ENCODE measurements at places on chromosomes 13 and 19. TPM values are rescaled to one million over a fixed set of nuclear protein-coding genes. Genes with fewer than 3 reads are reported as not detected.

ZNF253 gene
- 4.3 TPM for polyA plus RNA-seq

S1PR5 gene
- 0.37 TPM for polyA plus RNA-seq

CRB3 gene
- not detected for polyA plus RNA-seq

DNA sequence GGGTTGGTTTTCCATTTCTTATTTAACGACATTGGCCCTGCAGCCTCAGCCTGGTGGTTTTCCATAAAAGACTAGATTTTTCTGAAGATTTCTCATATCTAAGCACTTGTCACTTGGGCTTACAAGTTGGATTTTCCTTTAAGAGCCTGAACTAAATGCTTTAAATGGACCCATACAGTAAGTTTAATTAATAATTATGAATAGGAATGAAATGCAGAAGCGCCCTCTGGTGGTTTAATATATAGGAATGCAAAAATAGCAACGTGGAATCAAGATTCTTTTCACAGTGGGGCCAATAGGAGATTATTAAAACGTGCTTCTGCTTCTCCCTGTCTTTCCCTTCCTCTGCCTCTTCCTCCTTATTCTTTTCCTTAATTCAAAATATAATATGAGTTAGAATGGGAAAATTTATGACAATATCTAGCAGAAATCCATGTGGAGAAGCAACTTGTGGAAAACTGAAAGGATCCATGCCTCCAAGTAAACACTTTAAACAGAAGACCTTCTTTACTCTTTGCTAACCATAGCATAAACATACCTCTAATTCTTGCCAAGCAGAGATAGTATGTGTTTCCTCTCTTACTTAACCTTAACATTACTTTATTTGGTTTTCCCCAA lies 324.0 kb downstream of the GPC5 start:
- no peak for DNase-seq

DNA sequence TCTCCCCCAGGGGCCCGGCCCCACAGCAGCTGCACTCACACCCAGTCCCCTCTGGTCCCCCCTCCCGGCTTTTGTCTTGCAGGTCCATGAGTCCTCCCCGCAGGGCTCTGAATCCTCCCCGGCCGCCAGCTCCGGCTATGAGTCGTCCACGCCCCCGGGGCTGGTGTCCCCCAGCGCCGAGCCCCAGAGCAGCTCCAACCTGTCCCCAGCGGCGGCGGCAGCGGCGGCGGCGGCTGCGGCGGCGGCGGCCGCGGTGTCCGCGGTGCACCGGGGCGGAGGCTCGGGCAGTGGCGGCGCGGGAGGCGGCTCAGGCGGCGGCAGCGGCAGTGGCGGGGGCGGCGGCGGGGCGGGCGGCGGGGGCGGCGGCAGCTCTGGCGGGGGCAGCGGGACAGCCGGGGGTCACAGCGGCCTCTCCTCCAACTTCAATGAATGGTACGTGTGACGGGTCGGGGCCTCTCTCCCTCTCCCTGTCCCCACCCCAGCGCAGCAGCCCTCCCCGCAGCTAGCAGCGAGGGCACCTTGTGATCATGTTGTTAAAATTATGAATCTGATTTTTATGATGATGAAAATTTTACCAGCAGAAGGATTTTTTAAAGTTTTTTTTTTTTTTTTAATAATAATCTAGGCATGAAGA lies 3.8 kb downstream of the ZIC2 start:
- DNase-seq: no peak

DNA sequence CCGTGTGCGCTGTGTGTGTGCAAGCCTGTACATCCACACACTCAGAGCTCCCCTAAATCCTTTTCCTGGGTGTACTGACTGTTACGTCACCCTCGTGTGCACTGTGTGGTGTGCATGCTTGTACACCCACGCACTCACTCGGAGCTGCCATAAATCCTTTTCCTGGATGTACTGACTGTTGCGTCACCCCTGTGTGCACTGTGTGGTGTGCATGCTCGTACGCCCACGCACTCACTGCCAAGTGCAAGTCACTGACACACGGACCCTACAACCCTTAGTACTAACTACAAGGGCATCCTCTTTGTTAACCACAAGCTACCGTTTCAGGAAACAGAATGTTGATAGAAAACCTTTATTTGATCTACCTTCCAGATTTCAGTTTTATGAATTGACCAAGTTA lies 983.4 kb downstream of the EFNB2 start:
- no peak for DNase-seq

DNA sequence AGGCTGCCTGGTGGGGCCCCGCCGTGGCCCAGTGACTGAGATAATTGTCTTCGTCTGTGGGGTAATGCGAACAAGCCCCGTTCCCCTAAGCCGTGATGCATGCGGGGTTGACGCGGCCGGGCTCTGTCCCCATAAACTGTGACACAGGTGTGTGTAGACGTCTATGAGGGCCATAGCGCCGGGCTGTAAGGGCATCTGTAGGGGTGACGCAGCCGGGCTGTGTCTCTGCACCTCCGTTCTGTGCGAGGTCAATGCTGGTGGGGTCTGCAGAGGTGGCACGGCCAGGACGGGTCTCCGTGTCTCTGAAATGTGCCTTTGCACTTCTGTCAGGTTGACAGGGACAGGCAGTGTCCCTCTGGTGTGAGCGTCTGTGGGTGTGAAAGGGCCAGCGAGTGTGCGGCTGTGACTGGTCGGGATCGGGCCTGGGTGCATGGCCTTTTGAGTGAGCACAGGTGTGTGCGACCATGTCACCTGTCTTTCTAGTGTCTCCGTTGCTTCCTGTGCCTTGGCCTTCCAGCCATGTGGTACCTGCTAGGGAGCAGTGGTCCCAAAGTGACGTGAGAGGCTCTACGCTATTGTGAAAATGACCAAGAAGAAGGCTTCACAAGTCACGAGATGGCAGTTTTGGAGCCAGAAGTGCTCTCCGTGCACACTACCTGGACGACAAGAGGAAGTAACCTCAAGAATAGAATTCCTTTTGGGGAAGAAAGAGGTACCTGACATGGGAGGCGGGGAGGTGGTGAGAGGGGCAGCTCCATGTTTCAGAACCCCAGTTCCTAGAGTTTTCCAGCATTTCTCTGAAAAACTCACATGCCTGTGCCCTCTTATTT lies 16.4 kb upstream of the ZNF331 start:
- no peak for DNase-seq

DNA sequence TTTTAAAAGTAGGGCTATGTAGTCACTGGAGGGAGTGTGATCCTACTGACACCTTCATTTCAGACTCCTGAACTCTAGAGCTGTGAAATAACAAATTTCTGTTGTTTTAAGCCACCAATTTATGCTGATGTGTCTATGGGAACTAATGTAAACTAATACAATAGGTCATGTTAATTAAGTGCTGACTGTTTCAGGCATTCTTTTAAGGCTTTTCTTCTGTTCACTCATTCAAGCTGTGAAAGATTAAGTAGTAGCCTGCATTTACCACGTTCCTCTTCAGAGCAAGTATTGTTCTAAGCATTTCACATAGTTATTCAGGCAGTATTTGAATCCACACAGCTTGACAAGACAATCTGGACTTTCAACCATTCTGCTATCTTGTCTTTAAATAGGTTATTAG lies 1135.0 kb downstream of the SLITRK1 start:
- DNase-seq: no peak

CEACAM7 gene
- polyA plus RNA-seq: 0.07 TPM

MBD3L3 gene
- polyA plus RNA-seq: not detected

GRCh38 chr13:73625562-73626339 lies 508.5 kb downstream of the KLF12 start:
- no peak for DNase-seq

DNA sequence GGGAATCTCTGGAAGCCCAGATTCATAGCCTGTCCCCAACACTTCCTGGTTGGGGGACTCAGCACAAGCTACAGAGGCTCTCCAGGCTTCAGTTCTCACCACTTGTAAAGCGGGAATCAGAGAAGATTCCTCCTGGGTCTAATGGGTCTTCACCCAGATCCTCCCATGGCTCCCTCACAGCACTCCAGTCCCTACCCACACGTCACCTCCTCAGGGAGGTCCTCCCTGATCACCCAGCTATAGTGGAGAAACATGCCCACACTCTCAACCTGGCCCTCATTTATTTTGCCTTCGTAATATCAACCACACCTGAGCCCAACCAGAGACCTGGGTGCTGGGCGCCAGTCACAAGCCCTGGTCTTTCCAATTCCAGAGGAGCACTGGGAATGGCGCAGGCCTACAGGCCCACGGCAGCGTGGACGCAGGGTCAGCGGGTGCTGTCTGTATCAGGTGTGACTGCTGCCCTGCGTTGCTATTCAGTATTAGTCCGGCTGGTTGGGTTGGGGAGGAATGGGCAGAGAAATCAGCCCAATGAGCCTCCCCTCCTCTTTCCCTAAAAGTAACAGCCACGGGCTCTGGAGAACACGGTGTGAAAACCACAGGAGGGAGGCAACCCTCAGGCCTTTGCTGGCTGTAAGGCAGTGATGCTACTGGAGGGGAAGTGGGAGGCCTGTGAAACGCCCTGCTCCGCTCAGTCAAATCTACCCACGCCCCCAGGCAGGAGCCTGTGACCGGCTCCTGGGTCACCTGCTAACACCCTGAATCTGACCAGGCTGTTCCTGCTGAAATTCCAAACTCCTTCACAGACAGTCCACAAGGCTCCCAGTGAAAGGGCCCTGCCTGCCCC lies 5.2 kb downstream of the AKT2 start:
- DNase-seq: no peak

OR4F17 gene
- not detected for polyA plus RNA-seq

IGSF23 gene
- not detected for polyA plus RNA-seq

ZNF723 gene
- not detected for polyA plus RNA-seq

GRCh38 chr19:50327013-50327412 lies 2.2 kb downstream of the KCNC3 start:
- DNase-seq: no peak

DNA sequence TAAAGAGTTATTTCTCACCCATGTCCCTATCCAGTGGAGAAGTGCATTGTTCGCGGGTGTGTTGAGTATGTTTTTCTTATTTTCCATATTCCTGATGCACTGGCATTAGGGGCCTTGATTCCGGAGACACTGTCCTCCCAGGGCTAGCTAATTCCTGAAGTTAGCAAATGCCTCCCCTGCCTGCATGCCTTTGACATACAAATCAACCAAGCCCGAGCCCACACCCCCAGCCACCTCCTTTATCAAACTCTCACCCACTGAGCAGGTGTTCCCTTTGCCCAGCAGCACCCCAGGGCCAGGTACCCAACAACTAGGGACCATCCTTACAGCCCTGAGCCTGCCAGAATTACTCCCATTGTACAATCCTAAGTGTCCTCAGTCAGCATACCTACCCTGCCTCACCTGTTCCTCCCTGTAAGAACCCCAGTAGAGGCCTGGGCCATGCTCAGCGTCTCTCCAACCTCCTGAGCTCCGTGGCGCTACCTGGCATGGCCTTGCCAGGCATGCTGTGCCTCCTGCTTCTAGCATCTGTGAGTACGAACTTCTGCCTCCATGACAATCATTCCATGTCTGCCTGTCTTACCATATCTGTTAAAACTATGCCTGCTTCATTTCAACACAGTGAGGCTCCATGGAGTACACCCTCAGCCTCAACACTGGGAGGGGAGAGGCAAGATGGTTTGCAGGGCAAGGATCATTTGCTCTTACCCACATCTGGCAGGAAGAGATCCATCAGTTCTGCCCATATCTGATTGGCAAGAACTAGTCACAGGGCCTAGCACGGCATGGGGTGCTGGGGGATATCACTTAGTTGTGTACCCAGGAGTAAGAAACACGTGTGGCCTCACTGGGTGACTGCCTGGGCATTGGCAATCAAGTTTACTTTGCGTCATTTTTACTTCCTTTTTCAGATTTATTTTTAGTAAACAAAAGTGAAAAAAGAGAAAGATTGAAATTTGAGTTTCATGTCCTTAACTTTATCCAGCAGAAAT lies 203.9 kb downstream of the SHISA2 start:
- DNase-seq: no peak

FBXO27 gene
- 1.1 TPM for polyA plus RNA-seq

DNA sequence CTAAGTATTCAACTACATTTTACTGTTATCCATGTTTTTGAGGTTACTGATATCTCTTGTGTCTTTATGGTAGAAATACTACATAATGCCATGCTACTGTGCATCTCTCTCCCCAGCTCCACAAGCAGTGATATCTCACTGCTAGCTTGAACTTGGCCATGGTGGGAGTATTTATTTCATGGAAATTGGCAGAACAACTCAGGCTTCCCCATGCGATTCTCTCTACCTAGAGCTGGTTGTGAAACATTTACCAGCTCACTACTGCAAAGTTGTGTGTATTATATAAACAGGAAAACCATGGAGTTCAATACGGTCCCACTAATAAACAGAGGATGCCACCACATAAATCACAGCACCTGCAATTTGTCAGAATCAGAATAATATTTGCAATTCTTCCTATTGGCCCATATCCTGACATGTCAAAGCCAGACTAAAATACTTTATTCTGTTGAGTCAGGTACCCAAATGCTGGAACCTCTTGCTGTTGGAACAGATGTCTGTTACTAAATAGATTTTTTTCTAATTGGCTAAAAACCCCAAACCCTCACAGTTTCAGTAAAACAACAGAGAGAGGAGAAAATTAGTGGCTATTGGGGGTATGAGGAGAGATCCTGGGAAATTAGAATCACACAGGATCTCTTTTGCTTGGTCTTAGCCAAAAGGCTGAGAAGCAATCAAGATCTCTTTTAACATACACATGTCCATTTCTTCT lies 91.4 kb upstream of the SLC10A2 start:
- DNase-seq: no peak

GRCh38 chr13:109719962-109720646 lies 66.3 kb downstream of the IRS2 start:
- DNase-seq: peak; percentile 51

- DNase-seq: no peak
Measured at GRCh38 chr19:14337510-14337909, 43.7 kb upstream of the ADGRE5 start.
